ENCODE measurements at places on chromosomes 6 and 20. TPM values are rescaled to one million over a fixed set of nuclear protein-coding genes. Genes with fewer than 3 reads are reported as not detected.

TULP1 gene
- total RNA-seq, result not detected

PLA2G7 gene
- not detected for total RNA-seq

SLC22A3 gene
- 0.16 TPM for total RNA-seq

PAX1 gene
- 0.49 TPM for total RNA-seq

HLA-DOA gene
- 0.65 TPM for total RNA-seq

GTSF1L gene
- not detected for total RNA-seq

TRIM15 gene
- total RNA-seq, result not detected

ULBP2 gene
- total RNA-seq, result 2.1 TPM

OVOL2 gene
- total RNA-seq, result not detected

WFDC2 gene
- not detected for total RNA-seq

SLC22A16 gene
- total RNA-seq, result not detected

ZSCAN12 gene
- total RNA-seq, result 7.2 TPM

KHDC1 gene
- total RNA-seq, result 3.8 TPM

SLC35F1 gene
- not detected for total RNA-seq

TSHZ2 gene
- 1.1 TPM for total RNA-seq

MAP7 gene
- 3.7 TPM for total RNA-seq

FNDC11 gene
- 0.65 TPM for total RNA-seq

C6orf15 gene
- total RNA-seq, result not detected

PBOV1 gene
- not detected for total RNA-seq

ENPP5 gene
- total RNA-seq, result 0.65 TPM

RSPH4A gene
- 0.97 TPM for total RNA-seq

SASH1 gene
- total RNA-seq, result 103 TPM

SLC17A1 gene
- not detected for total RNA-seq

CRISP3 gene
- total RNA-seq, result not detected

DLK2 gene
- 0.16 TPM for total RNA-seq

NRSN1 gene
- not detected for total RNA-seq

CEP85L gene
- total RNA-seq, result 29.4 TPM

PKHD1 gene
- total RNA-seq, result under 0.01 TPM

LHFPL5 gene
- total RNA-seq, result not detected

CGA gene
- not detected for total RNA-seq

TMEM14C gene
- total RNA-seq, result 92.0 TPM

CD40 gene
- total RNA-seq, result 10.5 TPM

PTCRA gene
- not detected for total RNA-seq

CGAS gene
- total RNA-seq, result 6.0 TPM

GJA1 gene
- total RNA-seq, result 654 TPM

SH3BGRL2 gene
- total RNA-seq, result 2.8 TPM

LTB gene
- total RNA-seq, result not detected

CDH26 gene
- 0.49 TPM for total RNA-seq

C20orf144 gene
- total RNA-seq, result 0.36 TPM

ASIP gene
- total RNA-seq, result 0.32 TPM

EBF4 gene
- 0.73 TPM for total RNA-seq

SAMD10 gene
- total RNA-seq, result 0.49 TPM

RREB1 gene
- 32.1 TPM for total RNA-seq

TAF11 gene
- 14.9 TPM for total RNA-seq

COL9A1 gene
- not detected for total RNA-seq

SLC52A3 gene
- total RNA-seq, result not detected

ZSWIM1 gene
- 13.5 TPM for total RNA-seq

MTHFD1L gene
- 51.5 TPM for total RNA-seq

MCHR2 gene
- not detected for total RNA-seq

PRSS16 gene
- not detected for total RNA-seq

KCNG1 gene
- 3.2 TPM for total RNA-seq

BCAS1 gene
- 0.16 TPM for total RNA-seq

COL21A1 gene
- total RNA-seq, result 12.0 TPM

TPD52L1 gene
- 11.1 TPM for total RNA-seq

IRF4 gene
- 0.16 TPM for total RNA-seq

Data from hair follicle dermal papilla cell (primary cell).